CD4-positive, alpha-beta T cell treated with Interleukin-6 for 4 hours (primary cell): ENCODE measurements at places on chromosomes 11 and 22.

GRCh38 chr11:37718431-37718999 is 1120.5 kb upstream of the RAG2 start:
- no peak for DNase-seq

GRCh38 chr11:133957900-133958299 is 1.1 kb upstream of the IGSF9B start:
- DNase-seq, result no peak

DNA sequence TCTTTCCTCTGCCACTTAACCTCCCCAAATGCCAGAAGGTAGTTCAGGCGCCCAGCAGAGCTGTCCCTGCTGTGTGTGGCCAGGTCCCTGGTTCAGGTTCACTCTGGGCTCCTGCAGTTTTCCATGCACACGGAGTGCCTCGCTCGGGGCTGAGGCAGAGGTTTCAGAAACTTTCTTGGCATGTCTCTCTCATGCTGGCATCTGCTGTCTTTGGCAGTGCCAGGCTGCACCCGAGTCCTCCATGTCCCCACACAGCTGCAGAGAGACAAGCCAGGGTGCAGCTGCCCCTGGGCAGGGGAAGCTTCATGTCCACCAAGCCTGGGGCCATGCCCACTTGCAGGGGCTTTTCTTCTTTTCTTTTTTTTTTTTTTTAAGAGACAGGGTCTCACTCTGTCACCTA is 7.0 kb upstream of the NEFH start:
- no peak for DNase-seq

- DNase-seq, result no peak
Measured at GRCh38 chr11:16678466-16679116, 59.9 kb upstream of the C11orf58 start.

DNA sequence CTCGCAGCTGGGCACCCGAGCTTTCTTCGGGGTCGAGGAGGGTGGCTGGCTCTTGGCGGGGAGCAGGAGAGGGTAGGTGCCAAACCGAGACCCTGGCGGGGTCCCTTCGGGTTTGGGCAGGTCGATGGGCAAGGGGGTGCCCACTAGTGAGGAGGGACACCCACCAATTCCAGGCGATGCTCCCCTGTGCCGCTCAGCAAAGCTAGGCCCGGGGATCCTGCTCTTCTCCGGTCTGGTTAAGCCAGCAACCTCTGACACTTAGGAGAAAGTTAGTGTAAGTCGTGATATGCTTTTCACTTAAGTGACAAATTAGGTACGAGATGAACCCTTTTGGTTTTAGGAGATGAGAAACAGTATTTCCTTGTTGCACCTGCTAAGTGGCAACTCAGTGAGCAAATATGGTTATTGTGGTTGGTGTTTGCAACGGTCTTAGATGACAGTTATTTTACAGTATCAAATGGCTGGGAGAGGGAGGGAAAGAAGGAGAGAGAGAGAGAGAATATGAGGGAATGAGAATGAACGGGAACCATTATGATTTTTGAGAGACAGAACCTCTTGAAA is 565 bp downstream of the NUCB2 start:
- DNase-seq, result peak; percentile 39

DNA sequence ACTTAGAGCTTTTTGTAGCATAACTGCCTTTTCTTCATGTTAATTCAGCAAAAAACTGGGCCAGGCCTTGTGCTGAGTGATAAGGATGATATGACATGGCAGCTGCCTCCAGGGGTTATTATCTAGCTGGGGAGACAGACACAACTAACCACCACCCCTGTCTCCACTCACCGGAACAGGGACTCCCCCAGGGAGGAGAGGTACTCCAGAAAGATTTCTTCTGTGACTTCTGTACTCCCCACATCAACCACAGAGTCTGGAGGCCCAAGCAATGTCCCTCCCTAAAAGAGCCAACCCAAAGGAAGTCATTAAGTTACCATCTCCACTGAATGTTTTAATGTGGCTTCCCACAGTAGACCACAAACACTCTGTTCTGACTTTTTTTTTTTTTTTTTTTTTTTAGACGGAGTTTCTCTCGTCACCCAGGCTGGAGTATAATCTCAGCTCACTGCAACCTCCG is 14.3 kb upstream of the PMM1 start:
- peak; percentile 39 for DNase-seq

GRCh38 chr11:111801135-111801534 is 34.9 kb upstream of the PPP2R1B start:
- no peak for DNase-seq

GRCh38 chr11:4851033-4851432 is 2.0 kb upstream of the OR51S1 start:
- DNase-seq, result no peak

- no peak for DNase-seq
Measured at GRCh38 chr11:114296605-114297372, 590 bp downstream of the NNMT start.

GRCh38 chr11:34676227-34676626 is 55.3 kb downstream of the EHF start:
- no peak for DNase-seq

- no peak for DNase-seq
Measured at GRCh38 chr22:44825310-44826150, 73.2 kb downstream of the ARHGAP8 start.

- DNase-seq, result no peak
Measured at GRCh38 chr22:27802346-27803073, 954 bp upstream of the MN1 start.

- DNase-seq, result no peak
Measured at GRCh38 chr11:76592961-76593360, 77.6 kb downstream of the LRRC32 start.

- DNase-seq, result no peak
Measured at GRCh38 chr22:31199187-31199586, 12.9 kb upstream of the LIMK2 start.

DNA sequence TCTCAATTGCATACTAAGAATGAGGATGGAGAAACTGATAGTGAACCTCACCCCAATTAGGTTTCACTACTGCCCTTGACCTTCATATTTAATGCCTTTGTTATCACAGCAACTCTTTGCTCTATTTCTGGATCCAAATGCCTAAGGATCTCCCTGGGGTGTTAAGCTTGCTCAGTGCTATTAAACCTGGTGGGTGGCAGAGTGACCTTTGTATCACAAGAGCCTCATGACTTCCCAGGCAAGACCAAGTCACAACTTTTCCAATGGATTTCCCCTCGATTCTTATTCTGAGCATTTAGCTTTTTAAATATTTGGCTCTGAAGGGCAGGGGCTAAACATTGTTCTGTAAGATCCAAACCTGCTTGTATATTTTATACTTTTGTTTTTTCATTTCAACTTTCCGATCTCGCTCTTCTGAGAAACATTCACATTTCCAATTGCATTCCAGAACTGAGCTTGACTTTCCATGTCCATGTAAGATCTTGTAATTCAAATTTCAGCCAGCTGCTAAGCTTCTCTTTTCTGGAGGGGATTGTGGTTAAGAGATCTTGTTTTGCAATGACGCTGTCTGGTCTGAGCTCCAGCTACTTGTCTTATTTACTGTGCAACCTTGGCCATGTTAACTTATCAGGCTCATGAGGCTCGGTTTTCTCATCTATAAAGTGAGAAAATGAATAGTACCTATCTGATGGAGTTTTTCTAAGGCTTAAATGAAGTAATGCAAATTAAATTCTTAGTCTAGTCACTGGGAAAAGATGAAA is 6.4 kb upstream of the EHF start:
- DNase-seq, result no peak

DNA sequence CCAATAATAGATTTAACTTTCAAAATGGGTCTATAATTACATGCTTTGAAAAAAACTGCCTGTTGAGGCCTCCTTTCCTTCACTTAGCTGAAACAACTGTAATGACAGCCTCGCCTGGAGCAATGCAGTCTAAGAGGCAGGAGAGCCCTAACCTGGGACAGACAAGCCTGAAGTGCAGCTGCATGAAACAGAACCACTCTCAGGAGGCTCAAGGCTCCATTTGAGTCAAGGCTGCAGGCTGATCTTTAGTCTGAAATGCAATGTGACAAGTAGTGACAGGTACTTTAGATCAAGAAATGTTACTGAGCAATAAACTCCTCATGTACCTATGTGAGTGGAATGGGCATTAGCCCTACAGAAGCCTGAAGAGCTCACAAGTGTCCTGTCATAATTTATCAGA is 414.0 kb upstream of the LUZP2 start:
- no peak for DNase-seq

GRCh38 chr11:60193687-60194433 is 11.0 kb upstream of the MS4A6A start:
- DNase-seq, result peak; percentile 45

- DNase-seq, result no peak
Measured at GRCh38 chr11:72940417-72940816, 126.2 kb downstream of the ATG16L2 start.
